ENCODE measurements at places on chromosomes 5 and 9.
A peak's percentile ranks its signal among the peaks of the same experiment; 100 is the strongest.

DNA sequence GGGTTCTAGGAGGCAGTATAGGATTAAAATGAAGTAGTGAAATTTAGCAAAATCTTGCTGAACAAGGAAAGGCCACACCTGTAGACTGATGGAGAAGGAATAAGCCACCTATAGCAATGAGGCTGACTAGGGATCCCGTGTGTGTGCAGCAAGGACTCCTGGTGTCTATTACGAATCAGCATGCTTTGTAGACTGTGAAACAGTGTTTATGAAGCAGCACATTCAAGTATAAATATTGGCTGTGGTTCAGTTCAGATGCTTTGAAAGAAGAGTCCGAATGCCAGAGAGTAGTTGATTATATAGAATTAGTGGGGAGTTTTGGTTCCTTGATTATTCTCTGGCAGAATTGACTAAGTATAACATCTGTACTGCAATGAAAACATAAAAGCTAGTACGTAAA lies 41.8 kb downstream of the CAST start:
- no peak for DNase-seq

- DNase-seq, result no peak
Measured at GRCh38 chr5:154394307-154394706, 51.5 kb upstream of the SAP30L start.

DNA sequence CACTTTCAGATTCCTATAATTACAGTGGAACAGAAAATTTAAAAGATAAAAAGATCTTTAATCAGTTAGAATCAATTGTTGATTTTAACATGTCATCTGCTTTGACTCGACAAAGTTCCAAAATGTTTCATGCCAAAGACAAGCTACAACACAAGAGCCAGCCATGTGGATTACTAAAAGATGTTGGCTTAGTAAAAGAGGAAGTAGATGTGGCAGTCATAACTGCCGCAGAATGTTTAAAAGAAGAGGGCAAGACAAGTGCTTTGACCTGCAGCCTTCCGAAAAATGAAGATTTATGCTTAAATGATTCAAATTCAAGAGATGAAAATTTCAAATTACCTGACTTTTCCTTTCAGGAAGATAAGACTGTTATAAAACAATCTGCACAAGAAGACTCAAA lies 29.5 kb downstream of the ZFYVE16 start:
- no peak for DNase-seq

DNA sequence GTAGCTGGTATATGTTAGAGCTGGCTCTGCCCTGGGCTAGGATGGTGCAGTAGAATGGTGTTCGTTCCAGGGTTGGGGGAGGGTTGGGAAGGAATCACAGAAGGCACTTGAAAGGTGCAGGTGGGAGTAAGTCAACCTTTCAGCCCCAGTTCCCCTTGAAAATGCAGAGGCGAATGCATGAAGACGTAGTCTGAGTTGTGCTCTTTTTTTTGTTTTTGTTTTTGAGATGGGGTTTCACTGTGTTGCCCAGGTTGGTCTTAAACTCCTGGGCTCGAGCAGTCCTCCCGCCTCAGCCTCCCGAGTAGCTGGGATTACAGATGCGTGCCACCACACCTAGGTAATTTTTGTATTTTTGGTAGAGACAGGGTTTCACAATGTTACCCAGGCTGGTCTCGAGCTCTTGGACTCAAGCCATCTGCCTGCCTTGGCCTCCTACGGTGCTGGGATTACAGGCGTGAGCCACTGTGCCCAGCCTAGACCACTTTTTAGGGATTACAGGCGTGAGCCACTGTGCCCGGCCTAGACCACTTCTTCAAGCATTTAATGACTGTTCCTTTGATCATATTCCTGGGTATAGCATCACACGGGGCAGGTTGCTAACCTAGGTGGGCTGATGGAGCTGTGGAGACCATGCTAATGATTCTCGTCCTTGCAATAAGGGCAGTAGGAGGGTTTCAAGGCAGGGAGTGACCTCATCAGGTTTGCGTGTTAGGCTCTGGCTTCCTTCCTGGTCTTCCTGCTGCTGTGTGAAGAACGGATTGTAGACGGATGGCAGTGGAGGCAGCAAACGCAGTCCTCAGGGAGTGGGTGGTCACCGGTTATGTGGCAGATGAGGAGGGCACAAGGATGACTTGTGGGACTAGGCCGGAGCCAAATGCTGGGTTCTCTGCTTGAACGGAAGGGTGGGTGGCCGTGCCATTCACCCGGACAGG lies 13.7 kb downstream of the EHMT1 start:
- DNase-seq, result peak; percentile 60

DNA sequence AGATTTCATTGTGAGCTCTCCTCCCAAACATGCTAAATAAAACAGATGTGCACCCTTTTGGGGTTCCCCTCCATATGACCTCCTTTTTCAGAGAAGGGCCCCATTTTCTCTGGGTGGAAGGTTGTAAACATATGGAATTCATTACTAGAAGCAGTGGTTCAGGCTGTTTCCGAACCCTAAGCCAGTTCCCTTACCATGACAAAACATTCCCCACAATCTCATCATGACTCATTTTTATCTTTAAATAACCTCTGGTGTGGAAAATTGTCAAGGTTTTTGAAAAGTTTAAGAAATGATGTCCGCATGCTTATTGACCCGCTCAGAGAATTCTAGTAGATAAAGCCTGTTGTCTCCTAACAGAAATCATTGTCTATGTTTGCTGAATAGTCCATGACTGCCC lies 127.3 kb upstream of the PIK3R1 start:
- peak; percentile 92 for DNase-seq

- no peak for DNase-seq
Measured at GRCh38 chr5:167592114-167592513, 699.3 kb upstream of the WWC1 start.

Data from fibroblast of mammary gland (primary cell).